ENCODE measurements at places on chromosomes 11 and 22.

GRCh38 chr11:126345759-126346585, 9.5 kb upstream of the ST3GAL4 start:
- no peak for DNase-seq

DNA sequence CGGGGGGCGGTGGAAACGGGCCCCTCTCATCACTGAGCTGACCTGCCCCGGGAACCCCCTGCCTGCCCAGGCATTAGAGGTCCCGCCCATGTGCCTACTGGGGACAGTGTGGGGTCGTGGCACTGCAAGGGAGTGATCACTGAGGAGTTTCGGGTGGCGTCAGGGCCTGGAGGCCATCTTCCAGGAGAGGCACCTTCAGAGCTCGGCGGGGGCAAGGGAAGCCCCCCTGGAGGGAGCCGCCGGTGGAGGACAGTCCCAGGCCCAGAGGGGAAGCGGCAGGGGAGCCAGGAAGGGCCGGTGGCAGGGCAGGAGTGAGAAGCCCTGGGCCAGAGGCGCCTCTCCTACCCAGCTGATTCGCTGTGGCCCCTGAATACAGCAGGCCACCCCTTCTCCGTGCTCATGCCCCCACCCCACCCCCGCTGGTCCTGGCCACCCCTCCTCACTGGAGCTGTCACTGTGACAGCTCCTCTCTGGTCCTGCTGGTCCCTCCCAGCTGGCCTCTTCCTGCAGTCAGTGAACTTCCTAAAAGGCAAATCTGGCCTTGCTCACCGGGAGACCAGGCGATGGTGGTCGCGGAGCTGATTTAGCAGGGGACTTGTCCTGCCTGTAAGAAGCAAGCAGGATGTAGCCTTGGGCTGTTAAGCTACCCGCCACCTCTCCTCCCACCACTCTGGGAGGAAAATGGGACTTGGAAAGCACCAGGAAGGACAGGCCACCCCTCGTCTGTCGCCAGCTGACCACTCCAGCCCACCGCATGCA, 2.0 kb upstream of the MAPK11 start:
- DNase-seq = no peak

DNA sequence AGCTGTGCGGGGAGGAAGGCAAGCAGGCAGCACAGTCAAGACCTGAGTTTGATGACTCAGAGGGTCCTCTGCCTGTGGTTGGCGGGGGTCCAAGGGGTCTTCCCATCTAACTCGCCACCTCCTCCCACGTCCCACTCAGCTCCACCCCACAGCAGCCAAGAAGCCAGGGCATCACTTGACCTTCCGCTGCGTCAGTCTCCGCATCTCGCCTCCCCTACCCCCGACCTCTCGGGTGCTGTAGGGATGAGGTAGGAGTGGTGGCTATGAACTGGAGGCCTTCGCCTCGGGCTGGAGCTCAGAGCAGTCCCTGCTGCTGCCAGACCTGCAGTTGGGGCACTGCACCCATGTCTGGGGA, 90.6 kb downstream of the CDKN1C start:
- no peak for DNase-seq

DNA sequence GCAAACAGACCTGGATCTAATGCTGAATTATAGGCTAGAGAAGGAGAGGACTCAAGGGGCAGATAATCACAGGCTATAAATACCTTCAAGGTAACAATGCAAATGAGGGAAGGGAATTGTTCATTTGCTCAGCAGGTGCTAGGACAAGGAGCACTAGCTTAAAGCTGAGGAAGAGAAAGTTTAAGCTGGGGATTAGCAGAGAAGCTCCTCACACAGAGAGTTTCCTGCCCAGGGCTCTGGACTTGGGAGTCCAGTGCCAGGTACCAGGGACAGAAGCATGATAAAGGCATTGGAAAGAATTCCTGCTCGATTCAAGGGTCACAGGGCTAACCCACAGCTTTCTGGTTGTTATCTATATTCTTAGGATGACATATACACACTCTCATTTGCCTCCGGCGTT, 509.9 kb downstream of the NTM start:
- DNase-seq = no peak

DNA sequence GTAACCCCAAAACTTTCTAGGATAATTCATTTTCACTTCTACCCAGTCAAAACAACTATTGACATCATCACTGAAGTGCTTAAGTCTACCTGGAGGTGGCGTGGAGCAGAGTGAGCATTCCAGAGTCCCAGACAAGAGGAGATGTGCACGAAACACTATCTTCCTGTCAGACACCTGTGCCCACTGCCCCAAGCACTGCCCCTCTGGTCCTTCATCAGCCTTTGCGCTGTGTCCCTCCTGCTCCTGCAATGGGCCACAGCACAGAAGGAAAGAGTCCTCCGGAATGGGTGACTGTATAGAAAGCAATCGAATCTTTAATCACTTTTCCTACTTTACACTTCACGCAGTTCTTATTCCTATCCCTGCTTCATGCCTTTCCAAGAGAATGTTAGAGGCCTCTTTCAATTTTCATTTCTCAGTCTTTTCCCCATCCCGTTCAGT, 512 bp upstream of the GRIA4 start:
- DNase-seq = peak; percentile 36

DNA sequence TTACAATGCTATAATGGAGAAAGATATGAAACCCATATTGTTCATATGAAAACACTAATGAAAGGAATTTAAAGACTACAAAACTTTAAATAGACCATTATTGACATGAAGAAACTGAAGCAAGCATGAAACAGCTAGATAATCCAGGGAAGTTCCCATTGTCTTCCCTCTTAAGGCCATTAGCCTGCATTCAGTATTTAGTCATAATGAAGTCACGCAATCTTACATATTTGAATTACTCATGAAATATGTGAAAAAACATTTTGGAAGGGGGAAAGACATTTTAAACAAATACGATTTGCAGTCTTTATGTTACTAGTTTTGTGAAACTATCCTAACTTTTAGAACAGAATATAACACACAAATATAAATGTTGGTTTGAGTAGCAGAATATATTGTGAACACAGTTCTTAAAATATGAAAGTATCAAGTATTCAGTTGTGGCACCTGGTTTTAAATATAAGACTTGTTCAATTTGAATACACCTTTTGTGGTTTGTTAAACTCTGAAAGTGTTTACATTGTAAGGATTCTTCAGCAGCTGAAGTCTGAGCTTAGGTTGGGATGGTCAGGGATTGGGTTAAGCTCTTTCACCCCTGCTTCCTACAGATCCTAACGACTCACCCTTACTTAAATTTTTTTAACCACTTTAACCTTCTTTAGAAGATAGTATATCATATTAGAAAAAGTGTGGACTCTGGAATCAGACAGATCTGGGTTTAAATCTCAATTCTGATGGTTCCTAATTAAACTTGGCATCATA, 500.3 kb upstream of the TENM4 start:
- DNase-seq = no peak

DNA sequence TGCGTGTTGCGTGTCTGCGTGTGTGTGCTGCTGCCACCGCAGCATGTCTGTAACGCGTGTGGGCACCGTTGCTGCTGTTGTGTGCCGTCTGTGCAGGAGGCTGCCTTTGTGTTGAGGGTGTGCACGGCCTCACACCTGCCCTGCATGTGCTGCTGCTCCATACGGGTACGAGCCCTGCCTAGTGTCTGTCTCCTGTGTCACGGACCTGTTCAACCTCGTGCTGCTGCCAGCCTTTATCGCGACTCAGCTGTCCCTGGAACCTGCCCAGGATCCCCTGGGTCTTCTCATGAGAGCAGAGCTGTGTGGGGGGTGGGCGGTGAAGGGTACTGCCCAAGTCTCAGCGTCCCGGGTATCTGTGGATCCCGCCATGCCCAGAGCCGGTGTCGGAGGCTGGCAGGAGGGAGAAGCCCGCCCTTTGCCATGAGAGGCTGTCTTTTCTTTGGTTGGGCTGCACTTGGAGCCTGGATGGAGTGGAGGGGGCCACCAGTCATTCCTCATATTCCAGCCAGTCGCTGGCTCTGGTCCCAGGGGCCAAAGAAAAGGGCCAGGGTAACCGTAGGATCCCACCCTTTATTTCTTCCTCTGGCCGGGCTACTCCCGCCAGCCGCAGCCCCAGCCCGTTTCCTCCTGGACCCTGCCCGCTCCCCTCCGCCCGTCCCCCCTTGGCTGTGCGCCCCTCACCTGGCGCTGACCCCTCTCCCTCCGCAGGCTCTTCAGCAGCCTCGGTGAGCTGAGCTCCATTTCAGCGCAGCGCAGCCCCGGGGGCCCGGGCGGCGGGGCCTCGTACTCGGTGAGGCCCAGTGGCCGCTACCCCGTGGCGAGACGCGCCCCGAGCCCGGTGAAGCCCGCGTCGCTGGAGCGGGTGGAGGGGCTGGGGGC, 7.8 kb upstream of the ACR start:
- no peak for DNase-seq

DNA sequence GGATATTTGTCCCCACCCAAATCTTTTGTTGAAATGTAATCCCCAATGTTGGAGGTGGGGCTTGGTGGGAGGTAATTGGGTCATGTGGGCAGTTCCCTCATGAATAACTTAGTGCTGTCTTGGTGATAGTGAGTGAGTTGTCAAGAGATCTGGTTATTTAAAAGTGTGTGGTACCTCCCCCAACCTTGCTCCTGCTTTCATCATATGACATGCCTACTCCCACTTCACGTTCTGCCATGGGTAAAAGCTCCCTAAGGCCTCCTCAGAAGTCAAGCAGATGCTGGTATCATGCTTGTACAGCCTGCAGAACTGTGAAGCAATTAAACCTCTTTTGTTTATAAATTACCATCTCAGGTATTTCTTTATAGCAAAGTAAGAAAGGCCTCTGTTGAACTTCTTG, 30.6 kb downstream of the AAMDC start:
- DNase-seq = no peak

DNA sequence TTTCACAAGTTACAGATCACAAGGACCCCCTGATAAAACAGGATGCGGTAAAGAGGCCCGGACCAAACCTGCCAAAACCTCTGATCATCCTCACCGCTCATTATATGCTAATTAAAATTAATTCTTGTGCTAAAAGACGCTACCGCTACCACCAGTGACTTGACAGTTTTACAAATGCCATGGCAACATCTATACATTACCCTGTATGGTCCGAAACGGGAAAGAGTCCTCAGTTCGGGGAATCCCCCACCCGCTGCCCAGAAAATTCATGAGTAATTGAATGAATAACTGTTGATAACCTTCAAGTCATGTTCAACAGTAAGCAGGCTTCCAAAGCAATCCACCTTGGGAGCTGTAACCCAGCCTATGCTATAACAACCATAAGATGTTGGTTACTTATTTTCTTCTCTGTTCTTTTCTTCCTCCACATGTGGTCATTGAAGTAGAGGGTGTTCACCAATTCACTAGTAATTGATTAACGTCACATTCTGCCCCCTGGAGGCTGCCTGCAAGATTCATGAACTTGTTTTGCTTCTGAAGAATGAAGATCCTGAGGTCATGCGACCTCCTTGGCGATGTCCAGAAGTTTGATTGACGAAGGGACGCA, 20.6 kb downstream of the APOBEC3H start:
- DNase-seq = peak; percentile 39

- no peak for DNase-seq
These were observed at the start of gene APOL3 for GRCh38 chr22:36160499-36160942. TSS of gene APOL3 (minus strand) at chr22:36160755. CDS start at chr22:36149055, 11,700 bp downstream.

DNA sequence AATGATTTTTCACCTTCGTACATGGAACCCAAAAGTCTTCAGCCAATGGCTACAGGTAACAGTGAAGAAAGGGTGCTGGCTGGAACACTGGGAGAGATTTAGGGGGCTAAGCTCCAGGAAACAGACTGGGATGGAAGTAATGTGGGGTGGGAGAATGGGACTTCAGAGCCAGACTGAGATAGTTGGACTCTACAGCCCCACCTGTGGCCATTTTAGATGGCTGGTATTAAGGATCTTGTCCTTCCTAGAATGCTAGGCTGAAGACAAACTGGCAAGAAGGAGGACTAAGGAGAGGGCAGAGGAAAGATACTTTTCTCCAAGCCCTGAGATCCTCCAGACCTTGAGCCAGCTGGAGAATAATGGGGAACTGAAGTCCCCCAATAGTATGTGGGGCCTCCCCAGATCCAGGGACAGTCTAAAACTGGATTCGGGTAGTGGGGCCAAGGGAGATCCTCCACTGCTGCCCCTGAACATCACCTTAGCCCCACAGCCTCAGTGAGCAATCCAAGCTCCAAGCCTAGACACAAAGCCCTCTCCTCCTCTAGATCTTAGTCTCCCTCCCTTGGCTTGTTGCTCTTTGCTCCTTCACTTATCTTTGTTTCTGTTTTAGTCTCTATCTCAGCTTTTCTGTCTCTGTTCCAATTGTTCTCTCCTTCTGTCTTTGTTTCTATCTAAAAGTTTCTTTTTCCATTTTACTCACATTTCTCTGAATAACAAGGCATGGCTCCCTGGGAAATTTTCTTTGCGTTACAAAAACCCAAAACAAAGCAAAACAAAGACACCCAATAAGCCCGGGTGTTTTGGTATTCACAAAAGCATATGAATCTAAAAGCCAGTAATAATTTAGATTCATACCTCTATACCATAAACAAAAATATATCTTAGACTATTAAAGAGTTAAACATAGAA, 16.2 kb upstream of the RRAS2 start:
- DNase-seq = no peak

- DNase-seq = peak; percentile 68
These were observed 31.1 kb downstream of the TMEM45B start for GRCh38 chr11:129846508-129847335.

GRCh38 chr11:78652843-78653239, 78.2 kb upstream of the NARS2 start:
- DNase-seq = no peak

DNA sequence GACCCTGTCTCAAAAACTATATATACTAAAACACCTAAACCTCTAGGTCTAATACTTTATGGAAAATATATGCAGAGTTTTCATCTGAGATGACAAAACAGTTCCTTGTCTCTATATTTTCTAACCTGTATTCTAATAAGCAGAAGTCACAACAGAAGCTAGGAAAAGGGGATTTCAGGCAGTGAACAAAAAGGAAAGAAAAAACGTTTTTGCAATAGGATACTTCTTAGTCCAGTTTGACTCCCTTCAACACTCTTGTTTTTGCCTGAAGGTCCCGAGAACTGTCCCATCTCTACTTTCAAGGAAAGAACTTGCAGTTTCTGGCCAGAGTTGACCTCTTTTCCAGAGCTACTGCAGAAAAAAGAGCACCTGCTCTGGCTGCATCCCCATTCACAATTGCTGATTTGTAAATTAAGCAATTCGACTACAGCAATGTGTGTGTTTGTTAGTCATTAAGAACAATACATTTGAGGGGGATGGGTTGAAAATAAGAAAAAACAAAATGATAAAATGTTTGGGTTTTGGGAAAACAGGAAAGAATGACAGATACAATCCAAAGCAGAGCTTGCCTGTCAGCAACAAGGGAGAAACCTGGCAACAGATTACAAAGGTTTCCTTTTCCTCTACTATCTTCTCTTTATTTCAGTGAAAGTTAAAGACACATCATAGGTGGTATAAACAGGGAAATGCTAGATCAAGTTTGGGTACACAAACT, 160.0 kb downstream of the FCHSD2 start:
- DNase-seq = no peak
